ENCODE measurements at places on chromosomes 1 and 21.

GRCh38 chr1:210516697-210517459, 188.2 kb downstream of the HHAT start:
- no peaks in the 10 kb centered on the region for H3K4me1 ChIP-seq
- H3K27ac ChIP-seq = no peak overlapping the region
- no peaks in the 10 kb centered on the region for H3K36me3 ChIP-seq
- no peak for DNase-seq
- H3K27me3 ChIP-seq = no peaks in the 10 kb centered on the region
- no peak overlapping the region for H3K4me3 ChIP-seq

- H3K27me3 ChIP-seq = no peaks in the 10 kb centered on the region
- no peaks in the 10 kb centered on the region for H3K36me3 ChIP-seq
- H3K4me1 ChIP-seq = no peaks in the 10 kb centered on the region
- DNase-seq = no peak
Observed at GRCh38 chr1:204091787-204092312, 18.9 kb downstream of the SOX13 start.

DNA sequence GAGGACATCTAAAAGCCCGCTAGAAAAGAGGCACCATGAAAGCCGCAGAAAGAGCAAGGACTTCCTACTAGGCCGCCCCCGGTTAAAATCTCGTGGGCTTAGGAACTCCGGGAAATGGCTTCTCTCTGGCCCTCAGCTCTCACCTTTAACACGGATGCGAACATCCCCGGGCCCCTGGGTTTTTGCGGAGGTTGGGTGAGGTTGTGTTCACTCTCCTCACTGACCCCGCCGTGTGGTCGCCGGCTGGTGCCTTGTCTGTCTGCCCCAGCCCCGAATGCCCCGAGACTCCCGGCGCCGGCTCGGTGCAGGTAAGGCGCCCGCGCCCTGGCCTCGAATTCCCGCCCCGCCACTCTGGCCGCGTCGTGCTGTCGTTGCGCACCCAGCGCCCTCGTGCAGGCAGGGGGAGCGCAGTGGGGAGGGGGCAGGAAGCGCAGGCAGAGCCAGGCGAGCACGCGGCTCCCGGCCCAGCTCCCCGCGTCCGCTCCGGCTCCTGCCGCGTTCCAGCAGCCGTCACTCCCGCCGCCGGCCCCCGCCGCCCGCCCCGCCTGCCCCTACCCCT, at the start of gene SHISAL2A:
TSS of gene SHISAL2A (plus strand) at position 437 of the 559 bp plus-strand sequence. CDS start 326 bp downstream, outside the sequence.
- H3K36me3 ChIP-seq = no peaks in the 10 kb centered on the region
- peak within 1 kb of the TSS; percentile 85 for H3K27ac ChIP-seq
- H3K4me3 ChIP-seq = peak within 1 kb of the TSS; percentile 60
- DNase-seq = peak; percentile 80
- no peaks in the 10 kb centered on the region for H3K27me3 ChIP-seq

GRCh38 chr1:118073648-118074435, 111.2 kb downstream of the SPAG17 start:
- H3K27ac ChIP-seq = no peak overlapping the region
- no peaks in the 10 kb centered on the region for H3K27me3 ChIP-seq
- H3K4me3 ChIP-seq = no peak overlapping the region
- no peaks in the 10 kb centered on the region for H3K36me3 ChIP-seq
- no peak for DNase-seq
- no peaks in the 10 kb centered on the region for H3K4me1 ChIP-seq

GRCh38 chr1:78237364-78237916, 191.7 kb downstream of the GIPC2 start:
- H3K27me3 ChIP-seq = no peaks in the 10 kb centered on the region
- no peak overlapping the region for H3K27ac ChIP-seq
- no peak for DNase-seq

GRCh38 chr1:67339623-67340343, 32.1 kb downstream of the IL12RB2 start:
- no peaks in the 10 kb centered on the region for H3K27me3 ChIP-seq
- peaks cover 45% of the 10 kb centered on the region for H3K4me1 ChIP-seq
- H3K4me3 ChIP-seq = no peak overlapping the region
- DNase-seq = no peak
- no peak overlapping the region for H3K27ac ChIP-seq
- H3K36me3 ChIP-seq = no peaks in the 10 kb centered on the region

- H3K36me3 ChIP-seq = no peaks in the 10 kb centered on the region
- no peaks in the 10 kb centered on the region for H3K27me3 ChIP-seq
- no peak for DNase-seq
- no peak overlapping the region for H3K4me3 ChIP-seq
- H3K4me1 ChIP-seq = no peaks in the 10 kb centered on the region
Observed at GRCh38 chr1:182367926-182368325, 23.7 kb downstream of the GLUL start.

- H3K27me3 ChIP-seq = no peaks in the 10 kb centered on the region
- no peak overlapping the region for H3K4me3 ChIP-seq
- DNase-seq = no peak
- H3K27ac ChIP-seq = no peak overlapping the region
Observed at GRCh38 chr21:36916718-36917117, 49.8 kb downstream of the HLCS start.

DNA sequence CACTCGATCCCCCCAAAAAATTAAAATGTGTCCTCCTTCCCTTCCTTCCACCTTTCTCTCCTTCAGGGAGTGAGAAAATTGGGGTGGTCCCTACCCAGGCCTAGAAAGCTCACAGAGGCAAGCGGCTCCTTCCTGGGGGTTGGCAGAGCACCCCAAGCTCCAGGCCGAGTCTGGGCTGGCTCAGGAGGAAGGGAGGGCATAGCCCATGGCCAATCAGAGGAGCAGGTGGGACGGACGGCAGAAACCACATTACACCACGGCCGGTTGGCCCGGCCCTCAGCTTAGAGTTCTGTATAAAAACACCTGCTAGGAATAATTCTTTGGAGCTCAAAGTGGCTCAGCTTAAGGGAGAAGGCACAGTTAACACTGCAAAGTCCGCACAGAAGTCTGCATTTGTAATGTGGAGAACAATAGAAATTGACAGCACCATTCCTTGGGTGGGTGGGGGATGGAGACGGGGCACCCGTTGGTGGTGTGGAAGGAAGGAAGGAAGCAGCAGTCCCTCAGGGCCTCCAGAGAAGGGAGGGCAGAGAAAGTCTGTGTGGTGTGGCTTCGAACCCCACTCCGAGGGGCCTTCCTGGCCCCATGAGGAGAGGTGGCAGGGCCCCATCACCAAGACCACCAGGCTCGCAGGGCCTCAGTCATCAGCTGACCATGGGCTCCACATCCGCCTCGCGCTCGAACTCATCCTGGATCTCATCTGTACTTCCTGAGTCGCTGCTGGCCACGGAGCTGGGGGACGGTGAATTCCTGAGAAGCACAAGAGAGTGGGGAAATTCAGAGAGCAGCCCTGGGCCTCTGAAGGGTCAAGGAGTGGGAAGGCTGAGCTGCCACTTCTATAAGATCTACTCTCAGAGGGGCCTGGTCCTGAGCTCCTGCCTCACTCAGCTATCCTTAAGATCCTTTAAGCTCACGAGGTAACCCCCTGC, 5.8 kb upstream of the ALDH4A1 start:
- H3K27me3 ChIP-seq = no peaks in the 10 kb centered on the region
- H3K36me3 ChIP-seq = peaks cover 49% of the 10 kb centered on the region
- no peak for DNase-seq
- H3K4me3 ChIP-seq = no peak overlapping the region
